ENCODE measurements at places on chromosomes 2 and 18.

- DNase-seq, result peak; percentile 7
Measured at GRCh38 chr2:240464514-240465241, 29.2 kb downstream of the GPC1 start.

GRCh38 chr18:39721712-39722111 is 2156.1 kb upstream of the CELF4 start:
- no peak for DNase-seq

DNA sequence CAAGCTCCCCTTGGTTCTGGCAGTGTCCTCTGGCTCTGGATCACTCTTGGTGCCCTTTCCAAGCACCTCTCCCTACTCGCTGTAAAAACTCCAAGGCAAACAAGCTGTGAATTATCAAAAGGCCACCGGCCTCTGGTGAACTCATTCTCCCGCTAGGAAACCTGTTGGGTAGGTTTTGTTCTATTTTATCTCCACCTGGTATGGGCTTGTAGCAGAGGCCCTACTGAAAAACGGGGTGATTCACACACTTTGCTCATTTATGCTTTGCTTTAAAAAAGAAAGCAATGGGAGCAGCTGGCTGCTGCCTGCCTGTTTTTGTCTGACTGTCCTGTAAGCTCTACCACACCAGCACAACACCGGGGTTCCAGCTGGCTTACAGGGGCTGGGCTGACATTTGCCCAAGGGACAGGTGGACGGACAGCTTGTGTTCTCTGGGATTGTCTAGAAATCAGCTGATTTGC is 56.8 kb downstream of the SH3BP4 start:
- no peak for DNase-seq

- no peak for DNase-seq
Measured at GRCh38 chr18:80252136-80252535, 4.8 kb upstream of the PARD6G start.

GRCh38 chr2:30338475-30338874 is 107.1 kb downstream of the LBH start:
- no peak for DNase-seq

GRCh38 chr18:13306583-13306982 is 88.0 kb downstream of the LDLRAD4 start:
- DNase-seq, result no peak

GRCh38 chr2:168346725-168347477 is 99.5 kb upstream of the STK39 start:
- DNase-seq, result peak; percentile 90

DNA sequence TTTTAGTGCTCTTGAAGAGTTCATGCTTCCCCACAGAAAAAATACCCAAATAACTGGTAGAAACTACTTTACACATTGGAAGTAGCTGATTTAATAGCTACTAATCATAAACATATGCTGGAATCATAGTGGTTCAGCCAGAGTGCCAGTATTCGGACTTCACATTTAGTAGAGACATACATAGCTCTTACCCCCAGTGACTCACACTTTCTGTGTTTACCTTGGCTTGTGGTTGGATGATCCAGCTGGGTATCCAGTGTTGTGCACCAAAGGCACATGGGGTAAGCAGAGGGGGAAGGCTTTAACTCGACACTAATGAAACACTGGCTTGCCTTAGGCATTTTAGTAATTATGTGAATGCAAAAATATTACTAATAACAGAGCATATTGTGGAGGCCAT is 18.1 kb downstream of the ARHGAP28 start:
- DNase-seq, result no peak

GRCh38 chr18:49016648-49017539 is 66.1 kb upstream of the SMAD7 start:
- DNase-seq, result peak; percentile 42

- DNase-seq, result no peak
Measured at GRCh38 chr2:64410671-64411070, 43.3 kb upstream of the LGALSL start.

DNA sequence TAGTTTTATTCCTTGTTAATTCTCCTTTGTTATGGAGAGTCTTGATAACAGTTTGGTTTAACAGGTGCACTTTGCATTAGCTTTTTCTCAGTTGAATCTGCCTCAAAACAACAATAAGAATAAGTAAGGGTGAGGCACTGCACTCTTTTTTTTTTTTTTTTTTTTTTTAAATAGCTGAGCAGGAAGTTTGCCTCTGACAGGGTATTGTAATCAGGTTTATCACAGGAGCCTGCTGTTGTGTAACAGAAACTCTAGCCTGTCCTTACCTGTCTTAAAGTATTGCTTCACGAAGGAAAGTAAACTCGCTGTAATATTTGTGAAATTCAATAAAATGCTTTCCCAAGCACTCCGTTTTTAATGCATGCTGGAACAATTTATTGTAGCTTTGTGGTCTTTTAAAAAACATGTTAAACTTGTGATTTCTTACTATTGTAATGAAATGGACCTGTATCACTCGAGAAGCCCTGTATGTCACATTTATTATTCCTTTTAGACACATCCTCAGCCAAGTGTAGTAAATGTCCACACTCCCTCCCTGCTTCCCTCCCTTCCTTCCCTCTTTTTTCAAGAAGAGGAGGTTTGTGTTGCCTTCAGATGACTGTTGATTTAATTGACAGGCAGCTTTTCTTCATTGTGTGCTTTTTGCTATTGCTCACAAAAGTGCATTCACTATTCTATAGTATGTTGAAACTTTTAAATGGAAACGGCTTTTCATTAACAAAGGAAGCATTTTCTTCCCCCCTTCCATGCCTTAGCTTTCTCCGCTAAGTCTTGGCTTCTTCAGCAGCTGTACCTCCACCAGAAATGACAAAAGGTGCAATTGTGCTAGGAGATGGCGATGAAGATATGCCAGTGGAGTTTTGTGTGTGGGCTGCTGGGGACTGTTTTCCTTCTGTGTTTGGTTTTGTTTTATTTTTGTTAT is 52.7 kb downstream of the TAF1B start:
- DNase-seq, result peak; percentile 38

- peak; percentile 3 for DNase-seq
Measured at GRCh38 chr2:83081826-83082690, 1377.0 kb downstream of the SUCLG1 start.

DNA sequence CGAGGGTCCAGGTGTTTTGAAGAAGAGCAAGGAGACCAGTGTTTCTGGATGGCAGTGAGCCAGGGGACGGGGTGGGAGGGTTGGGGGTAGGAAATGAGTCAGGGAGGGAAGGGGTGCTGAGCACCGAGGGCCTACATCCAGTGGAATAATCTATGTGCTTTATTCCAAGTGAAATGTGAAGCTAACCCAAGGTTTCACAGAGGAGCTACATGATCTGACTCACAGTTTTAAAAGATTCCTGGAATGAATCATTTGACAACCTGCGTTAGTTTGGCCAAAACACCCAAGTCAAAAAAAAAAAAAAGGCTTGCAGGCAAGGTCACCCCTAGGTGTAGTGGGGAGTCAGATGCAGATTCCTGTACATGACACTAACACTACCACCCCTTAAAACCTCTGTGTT is 419.7 kb upstream of the MEX3C start:
- no peak for DNase-seq

- no peak for DNase-seq
Measured at GRCh38 chr18:8895987-8896619, 190.7 kb downstream of the MTCL1 start.

DNA sequence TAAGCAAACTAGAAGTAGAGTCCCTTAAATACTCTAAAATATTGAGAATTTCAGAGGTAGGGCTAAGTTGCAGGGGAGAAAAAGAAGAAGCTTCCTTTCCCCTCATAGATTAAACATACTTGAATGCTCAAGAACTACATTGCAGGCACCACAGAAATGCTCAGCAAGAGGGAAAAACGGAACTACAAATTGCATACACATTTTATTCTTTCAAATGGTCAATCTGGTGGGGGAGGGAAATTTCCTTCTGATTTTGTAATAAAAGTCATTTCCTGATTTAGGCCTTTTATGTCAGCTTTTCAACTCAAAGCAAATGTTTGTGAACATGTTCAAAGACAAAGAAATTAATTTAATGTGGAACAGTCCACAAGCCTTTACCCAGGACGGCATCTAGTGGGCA is 33.0 kb downstream of the FARSB start:
- no peak for DNase-seq

DNA sequence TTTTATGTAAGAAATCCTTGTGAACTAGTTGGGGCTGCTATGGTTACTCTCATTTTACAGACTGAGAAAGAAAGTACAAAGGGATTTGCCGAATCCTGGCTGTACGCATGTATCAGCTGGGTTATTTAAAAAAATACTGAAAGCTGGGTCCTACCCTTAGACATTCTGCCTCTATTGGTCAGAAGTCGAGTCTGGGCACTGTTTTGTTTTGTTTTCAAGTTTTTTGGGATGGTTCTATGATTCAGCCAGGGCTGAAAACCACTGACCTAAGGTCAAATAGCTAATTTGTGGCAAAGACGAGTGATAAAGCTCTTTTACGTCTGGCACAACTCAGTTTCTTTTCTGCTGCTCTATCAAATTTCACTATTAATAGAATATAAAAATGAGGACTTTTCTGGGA is 5.9 kb upstream of the SLC8A1 start:
- DNase-seq, result no peak

DNA sequence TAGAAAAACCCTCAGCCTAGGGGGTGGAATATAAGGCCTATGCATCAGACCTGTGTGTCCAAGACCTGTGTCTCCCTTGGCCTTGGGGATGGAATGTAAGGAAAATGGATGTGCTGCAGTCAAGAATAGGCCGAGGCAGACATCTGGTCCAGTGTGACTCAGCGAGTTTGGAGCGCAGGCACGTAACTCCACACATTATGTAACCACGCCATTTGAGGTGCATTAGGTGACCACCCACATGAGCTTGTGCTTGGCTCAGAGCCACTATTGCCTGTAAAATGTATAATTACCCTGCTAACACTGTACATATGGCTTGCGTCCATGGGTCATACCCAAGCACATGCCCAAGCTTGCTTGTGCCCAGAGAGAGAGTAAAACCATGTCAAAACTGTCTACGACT is 580.9 kb upstream of the HNMT start:
- peak; percentile 24 for DNase-seq

- no peak for DNase-seq
Measured at GRCh38 chr18:47287911-47288585, 36.6 kb upstream of the SKOR2 start.

GRCh38 chr2:99715956-99716355 is 226.1 kb upstream of the REV1 start:
- no peak for DNase-seq

- DNase-seq, result peak; percentile 73
Measured at GRCh38 chr2:233053928-233054784, 6.0 kb upstream of the INPP5D start.

DNA sequence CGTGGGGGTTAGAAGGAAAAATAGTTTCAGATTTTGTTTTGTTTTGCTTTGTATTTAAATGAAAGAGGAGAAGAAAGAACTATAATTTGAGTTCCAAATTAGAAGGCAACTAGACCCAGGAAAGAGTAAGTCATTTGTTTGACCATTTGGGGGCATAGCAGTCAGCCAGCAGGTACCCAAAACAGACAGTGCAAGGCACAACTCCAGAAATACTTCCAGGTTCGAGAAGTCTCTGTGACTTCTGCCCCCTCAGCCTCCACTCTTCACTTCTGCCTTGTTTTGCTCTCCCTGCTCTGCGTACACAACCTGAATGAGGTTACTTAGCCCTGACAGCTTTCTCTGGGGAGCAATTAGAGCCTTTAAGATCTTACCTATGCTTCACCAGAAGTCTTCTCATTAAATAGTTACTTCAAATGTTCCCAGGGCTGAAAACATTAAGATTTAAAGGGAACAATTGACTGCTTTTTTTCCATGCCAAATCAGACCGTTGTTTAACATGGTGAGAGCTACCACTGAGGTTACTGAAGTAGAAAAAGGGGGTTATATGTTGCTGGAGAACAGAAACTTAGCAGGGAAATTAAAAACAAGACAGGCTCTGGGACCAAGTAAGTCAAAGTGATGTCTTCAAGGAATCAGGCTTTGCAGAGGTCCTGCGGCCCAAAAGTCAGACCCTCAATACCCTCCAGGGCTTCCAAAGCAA is 216.9 kb downstream of the BCL11A start:
- no peak for DNase-seq

DNA sequence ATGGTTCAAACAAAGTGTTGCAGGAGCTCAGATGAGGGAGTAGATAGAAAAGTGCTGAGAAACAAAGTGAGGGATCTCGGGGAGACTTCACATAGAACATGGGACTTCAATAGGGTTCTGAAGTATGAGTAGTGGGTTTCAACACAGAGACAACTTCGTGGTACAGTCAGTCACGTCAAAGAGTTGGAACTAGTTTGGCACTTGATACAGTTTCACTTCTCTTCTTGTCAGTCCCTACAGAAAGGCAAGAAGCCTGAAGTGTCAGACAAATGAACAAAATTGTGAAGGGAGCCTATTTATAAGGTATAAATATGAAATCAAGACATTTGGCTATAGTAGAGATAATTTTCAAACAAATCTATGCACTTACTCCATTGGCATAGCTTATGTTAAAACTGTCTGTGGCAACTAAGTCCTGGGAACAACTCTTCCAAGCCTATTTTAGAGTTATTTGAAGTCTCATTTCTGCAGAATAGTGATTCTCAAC is 338.0 kb downstream of the TDRD15 start:
- no peak for DNase-seq

DNA sequence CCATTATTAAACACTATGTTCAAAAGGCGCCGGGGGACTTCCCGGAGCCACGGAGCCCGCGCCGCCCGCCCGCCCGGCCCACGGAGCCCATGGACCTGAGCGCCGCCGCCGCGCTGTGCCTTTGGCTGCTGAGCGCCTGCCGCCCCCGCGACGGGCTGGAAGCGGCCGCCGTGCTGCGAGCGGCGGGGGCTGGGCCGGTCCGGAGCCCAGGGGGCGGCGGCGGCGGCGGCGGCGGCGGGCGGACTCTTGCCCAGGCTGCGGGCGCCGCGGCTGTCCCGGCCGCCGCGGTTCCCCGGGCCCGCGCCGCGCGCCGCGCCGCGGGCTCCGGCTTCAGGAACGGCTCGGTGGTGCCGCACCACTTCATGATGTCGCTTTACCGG is 197 bp downstream of the GDF7 start:
- DNase-seq, result no peak

- DNase-seq, result no peak
Measured at GRCh38 chr2:95053543-95053942, 28.0 kb downstream of the MAL start.

DNA sequence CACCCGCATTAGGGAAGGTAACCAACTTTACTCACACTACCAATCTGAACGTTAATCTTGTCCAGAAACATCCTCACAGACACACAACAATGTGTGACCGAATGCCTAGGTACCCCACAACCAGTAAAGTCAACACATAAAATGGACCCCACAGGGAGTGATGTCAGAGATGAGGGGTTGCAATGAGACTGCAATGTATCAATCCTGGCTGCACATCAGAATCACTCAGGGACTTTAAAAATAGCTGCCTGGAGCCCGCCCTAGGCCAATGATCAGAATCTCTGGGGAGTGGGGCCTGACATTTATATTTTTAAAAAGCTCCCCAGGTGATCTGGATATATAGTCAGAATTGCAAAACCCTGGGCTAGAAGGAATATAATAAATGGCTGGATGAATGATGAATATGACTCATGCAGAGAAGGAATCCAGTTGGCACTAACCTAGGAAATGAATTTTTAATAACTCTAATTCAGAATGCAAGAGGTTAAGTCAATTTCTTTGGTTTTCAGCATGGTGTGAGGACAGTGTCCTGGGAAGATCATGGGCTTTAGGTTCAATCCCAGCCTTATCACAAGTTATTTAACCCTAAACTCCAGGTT is 92.8 kb downstream of the COLEC12 start:
- no peak for DNase-seq

Measured in retina (tissue), 1 donor.